Stimulated activated CD4-positive, alpha-beta T cell treated with anti-CD3 and anti-CD28 coated beads, Interleukin-4, amount 100 ng/mL, for 48 hours (primary cell): ENCODE measurements at places on chromosomes 3 and 15.

DNA sequence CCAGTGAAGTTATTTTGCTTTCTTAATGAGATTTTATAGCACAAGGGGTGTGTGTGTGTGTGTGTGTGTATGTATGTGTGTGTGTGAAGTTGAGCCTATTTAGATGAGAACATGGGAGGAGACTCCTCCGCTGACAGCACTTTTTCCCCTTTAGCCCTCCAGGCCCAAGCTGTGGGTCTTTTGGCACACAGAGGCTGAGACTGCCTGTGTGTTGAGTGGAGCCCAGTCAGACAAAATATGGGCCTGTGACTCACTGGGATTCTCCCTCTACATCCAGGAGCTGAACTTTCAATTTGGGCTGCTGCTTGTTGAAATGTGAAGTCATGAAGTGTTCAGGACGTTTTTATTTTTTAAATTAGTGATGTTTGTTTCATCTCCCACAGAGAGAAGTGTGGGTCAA is 108.0 kb downstream of the MFSD1 start:
- DNase-seq, result no peak

DNA sequence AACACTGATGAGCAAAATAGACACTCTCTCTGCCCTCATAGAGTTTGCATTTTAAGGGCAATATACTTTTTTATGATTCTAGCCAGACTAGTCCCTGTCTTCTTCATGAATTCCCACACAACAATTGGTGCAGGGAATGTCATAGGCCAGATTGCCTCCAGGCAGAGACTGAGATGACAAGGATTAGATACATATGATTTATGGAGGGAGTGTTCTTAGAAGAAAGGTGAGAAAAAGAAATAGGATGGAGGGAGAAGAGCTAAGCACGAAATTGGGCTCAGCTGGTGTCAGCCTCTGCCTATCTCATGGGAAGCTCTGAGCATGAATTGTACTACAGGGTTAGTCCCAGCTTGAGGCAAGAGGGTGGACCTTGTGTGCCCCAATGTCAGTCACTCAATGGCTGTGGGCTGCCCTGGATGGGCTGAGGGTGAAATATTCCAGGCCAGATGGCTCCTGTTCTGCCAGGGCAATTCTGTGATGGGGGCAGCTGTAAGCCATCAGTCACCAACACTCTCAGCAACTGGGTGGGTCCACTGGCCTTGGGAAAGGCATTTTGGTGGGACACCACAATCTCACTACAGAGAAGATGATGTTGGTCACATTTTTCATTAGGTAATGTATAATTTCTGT is 31.1 kb downstream of the EIF1B start:
- DNase-seq, result no peak

DNA sequence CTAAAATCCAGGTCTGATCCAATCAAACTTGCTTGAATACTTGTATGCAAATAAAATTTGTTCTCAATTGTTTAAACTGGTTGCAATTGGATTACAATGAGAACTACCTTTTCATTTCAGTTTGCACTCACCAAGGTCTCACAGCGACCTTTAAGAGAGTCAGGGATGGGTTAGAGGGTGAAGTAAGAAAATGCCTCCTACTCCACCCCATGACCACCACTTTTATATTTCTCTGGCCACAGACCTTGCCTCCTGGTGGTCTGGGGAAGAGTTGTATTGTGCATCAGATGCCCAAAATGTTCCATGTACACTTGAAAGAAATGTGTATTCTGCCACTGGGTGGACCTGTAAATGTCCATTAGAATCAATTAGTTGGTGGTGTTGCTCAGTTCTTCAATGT is 16.4 kb upstream of the THSD4 start:
- no peak for DNase-seq

GRCh38 chr3:144645300-144645699 is 673.7 kb downstream of the DIPK2A start:
- no peak for DNase-seq

GRCh38 chr3:186440891-186441290 is 78.9 kb upstream of the DGKG start:
- DNase-seq, result no peak

DNA sequence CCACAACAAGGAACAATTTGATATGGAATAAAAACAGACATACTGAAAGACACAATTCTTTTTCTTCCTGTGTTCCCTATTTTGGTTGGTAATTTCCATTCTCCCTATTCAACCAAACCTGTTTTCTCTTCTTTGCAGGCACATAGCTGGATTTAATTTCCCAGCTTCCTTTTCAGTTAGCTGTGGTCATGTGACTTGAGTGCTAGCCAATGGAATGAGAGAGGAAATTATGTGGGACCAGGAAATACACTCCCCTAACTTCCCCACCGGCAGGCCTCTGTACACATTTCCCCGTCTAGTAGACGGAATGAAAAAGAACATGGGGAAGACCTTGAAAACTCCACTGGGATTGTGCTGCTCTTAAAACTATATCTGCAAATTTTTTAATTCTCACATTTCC is 351.6 kb downstream of the TBC1D5 start:
- DNase-seq, result no peak

GRCh38 chr15:85702321-85703101 is 92.2 kb downstream of the KLHL25 start:
- DNase-seq, result no peak

DNA sequence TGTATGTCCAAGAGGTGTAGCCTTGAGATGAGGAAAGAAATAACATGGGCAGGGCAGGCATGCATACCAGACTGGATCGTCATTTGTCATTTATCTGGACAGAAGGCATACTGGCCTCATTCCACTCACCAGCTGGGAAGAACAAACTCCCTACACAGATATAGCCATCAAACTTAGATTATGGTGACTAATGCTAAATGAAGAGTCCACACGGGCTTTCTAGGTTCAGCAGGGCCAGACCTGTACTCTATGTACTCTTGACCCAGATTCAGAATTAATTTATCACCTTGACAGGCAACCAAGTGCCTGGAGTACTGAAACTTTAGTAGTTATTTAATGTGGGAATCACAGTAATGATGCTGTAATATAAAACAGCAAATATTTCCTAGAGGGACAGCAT is 164.3 kb upstream of the IL12A start:
- no peak for DNase-seq

GRCh38 chr3:126126811-126127431 is 43.0 kb upstream of the SLC41A3 start:
- DNase-seq, result no peak

DNA sequence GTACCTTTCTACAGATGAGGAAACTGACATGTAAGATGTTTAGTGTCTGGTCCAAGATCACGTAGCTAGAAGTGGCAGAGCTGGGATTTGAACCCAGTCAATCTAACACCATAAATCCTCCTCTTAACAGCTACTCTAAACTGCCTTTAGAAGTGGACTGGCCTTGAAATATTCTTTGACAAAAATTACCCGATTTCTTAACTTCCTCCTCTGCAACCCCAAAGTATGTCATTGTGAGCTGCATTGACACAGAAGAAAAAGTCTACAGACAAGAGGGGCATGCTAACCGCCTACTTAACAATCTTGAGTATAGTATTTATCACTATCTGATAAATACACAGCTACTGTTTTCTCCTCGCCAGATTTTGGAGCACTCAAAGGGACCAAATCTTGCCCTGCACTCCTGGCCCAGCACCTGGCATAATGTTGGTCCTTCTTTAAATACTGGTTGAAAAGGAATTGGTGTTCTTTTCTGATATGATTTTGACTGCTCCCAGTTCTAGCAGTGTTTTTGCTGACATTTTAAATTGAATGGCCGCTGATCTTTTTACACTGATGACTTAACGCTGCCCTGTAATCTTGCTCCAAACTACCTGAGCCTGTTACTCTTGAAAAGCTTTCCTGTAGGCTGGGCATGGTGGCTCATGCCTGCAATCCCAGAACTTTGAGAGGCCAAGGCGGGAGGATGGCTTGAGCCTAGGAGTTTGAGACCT is 36.9 kb downstream of the ITPR1 start:
- DNase-seq, result no peak

DNA sequence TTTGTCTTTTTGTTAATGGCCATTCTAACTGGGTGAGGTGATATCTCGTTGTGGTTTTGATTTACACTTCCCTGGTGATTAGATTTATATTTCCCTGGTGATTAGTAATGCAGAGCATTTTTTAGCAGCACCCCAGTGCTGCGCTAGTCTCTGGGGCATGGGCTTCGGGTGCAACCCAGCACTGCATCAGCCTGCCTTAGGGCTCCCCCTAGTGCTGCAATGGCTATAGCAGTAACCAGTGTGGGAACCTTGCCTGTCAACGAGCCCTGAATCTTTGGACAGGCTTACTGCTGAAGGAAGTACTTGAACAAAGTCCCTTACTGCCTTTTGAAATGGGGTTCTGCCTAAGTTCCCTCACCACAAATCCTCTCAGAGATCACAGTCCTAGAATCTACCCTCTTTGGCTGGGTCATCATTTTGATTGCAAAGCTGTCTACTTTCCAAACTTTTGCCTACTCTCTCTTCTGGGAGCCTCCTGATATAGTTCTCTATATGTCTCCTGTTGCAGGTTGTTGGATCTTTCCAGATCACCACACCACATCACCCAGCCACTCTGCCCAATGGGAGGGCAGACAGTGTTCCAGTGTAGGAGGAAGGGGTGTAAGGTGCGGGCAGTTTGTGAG is 79.2 kb upstream of the CCNL1 start:
- DNase-seq, result peak; percentile 68

DNA sequence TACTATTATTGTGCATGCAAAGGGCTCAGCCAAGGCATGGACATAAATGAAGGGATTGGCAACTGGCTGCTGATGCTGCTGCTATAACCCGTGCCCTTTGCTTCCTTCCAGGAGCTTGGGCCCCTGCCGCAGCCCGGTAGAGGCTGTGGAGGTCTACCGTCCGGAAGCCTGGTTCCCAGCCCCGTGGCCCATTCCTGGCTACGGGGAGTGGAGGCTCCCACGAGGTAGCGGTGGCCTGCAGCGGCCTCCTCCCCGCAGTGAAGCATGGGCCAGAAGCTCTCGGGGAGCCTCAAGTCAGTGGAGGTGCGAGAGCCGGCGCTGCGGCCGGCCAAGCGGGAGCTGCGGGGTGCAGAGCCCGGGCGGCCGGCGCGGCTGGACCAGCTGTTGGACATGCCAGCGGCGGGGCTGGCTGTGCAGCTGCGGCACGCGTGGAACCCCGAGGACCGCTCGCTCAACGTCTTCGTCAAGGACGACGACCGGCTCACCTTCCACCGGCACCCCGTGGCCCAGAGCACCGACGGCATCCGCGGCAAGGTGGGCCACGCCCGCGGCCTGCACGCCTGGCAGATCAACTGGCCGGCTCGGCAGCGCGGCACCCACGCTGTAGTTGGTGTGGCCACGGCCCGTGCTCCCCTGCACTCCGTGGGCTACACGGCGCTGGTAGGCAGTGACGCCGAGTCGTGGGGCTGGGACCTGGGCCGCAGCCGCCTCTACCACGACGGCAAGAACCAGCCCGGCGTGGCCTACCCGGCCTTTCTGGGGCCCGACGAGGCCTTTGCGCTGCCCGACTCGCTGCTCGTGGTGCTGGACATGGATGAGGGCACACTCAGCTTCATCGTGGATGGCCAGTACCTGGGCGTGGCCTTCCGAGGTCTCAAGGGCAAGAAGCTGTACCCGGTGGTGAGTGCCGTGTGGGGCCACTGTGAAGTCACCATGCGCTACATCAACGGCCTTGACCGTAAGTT is 15.0 kb downstream of the SPSB4 start:
- DNase-seq, result no peak

- no peak for DNase-seq
Observed at GRCh38 chr3:24168977-24169376, 223.9 kb downstream of the NR1D2 start.

GRCh38 chr15:51837792-51838251 is 8.4 kb downstream of the TMOD3 start:
- no peak for DNase-seq

- DNase-seq, result no peak
Observed at GRCh38 chr3:2659896-2660295, 450.3 kb downstream of the IL5RA start.

- no peak for DNase-seq
Observed at GRCh38 chr3:24387000-24387399, 107.7 kb downstream of the THRB start.

DNA sequence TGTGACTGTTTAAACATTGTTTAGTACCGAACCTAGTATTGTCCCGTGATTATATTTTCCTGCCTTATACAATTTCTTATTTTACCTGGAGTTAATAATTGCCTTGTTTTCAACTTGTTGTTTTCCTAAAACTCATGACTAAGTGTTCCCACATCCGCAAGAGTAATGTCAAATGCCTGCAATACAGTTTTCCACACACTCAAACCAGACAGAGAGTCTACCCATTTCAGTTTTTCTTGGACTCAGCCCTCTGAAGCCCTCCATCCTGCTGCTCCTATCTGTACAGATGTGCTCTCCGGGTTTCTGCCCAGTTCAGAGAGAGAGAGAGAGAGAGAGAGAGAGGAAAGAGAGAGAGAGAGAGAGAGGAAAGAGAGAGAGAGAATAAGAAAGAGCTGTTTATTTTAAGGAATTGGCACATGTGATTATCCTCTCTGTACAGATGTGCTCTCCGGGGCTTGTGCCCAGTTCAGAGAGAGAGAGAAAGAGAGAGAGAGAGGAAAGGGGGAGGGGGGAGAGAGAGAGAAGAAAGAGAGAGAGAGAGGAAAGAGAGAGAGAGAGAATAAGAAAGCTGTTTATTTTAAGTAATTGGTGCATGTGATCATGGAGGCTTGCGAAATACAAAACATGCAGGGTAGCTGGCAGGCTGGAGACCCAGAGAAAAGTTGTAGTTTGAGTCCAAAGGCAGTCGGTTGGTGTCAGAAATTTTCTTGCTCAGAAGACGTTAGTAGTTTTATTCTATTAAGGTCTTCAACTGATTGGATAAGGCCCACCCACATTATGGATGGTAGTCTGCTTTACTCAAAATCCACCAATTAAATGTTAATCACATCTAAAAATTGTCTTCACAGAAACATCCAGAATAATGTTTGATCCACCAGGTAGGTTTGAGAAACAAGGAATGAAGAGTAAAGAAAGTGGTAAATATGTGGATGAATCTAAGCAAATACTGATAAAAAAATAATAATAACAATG is 104.1 kb upstream of the GOLGA8J start:
- DNase-seq, result no peak

DNA sequence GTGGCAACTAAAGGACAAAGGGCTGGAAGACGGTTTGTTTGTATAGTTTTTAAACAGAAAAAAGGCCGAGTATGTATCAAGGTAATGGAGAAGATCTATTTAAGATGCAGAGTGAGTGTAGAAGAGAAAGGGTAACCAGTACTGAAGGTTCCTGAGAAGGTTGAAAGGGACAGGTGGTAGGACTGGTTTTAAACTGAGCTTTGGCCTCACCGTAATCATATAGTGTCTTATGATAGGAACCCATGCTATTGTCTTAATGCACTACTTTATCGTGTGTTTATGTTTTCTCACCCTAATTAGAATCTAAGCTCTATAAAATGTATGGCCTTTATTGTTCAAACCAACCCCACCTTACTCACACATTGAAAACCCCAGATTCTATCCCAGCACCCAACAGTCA is 32.7 kb downstream of the FHIT start:
- DNase-seq, result no peak

- DNase-seq, result no peak
Observed at GRCh38 chr3:138186221-138186620, 880 bp upstream of the ARMC8 start.

GRCh38 chr3:194472290-194472920 is 14.4 kb downstream of the ATP13A3 start:
- DNase-seq, result no peak
